ENCODE measurements at places on chromosomes 4 and X. TPM values are rescaled to one million over a fixed set of nuclear protein-coding genes. Genes with fewer than 3 reads are reported as not detected.

GRCh38 chr4:152168987-152169616, 366.8 kb downstream of the FBXW7 start:
- H3K27ac ChIP-seq, result no peak overlapping the region
- no peaks in the 10 kb centered on the region for H3K4me1 ChIP-seq
- peaks cover 6% of the 10 kb centered on the region for H3K27me3 ChIP-seq
- H3K36me3 ChIP-seq, result no peaks in the 10 kb centered on the region

DNA sequence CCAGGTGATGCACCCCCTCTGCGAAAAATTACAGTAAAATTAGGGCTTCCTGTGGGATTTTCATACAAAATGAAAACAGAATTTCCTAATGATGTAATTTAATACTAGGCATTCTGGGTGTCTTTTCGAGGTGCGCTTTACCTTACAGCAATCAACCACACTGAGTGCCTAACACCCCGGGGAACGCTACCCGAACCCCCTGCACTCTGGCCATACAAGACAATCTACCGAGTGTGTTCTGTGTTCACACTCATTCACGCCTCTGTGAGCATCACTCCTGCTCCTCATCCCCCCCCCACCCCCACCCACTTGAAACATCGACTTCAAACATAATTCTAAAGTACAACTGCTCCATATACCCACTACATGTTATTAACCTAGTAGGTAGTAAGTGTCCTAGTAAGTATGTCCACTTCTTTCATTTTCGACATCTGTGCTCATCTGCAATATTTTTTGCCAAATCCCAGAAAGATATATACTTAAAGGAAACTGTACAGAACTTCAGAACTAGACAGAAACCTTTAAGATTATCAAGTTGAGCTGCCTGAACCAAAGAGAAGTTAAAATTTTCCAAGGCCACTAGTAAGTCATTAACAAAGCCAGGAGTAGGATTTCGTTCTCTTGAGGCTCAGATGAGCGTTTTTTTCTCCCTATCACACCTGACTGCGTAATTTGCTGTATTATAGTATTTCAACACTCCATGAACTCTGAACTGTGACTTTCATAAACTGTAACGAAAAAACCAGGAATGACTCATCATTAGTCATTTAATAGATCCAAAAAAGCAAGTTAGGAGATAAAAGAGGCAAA, 80.0 kb downstream of the FAT1 start:
- H3K36me3 ChIP-seq, result no peaks in the 10 kb centered on the region
- DNase-seq, result no peak
- no peaks in the 10 kb centered on the region for H3K27me3 ChIP-seq
- no peaks in the 10 kb centered on the region for H3K4me1 ChIP-seq

- H3K27me3 ChIP-seq, result no peaks in the 10 kb centered on the region
- H3K4me1 ChIP-seq, result peaks cover 10% of the 10 kb centered on the region
- peak overlapping the region; percentile 20 for H3K4me3 ChIP-seq
- H3K36me3 ChIP-seq, result no peaks in the 10 kb centered on the region
- no peak for DNase-seq
These were observed 420 bp downstream of the TSC22D3 start for GRCh38 chrX:107775000-107775733.

Gene JCHAIN
- not detected for total RNA-seq

Data from endothelial cell of umbilical vein (primary cell).